Activated T-cell treated with anti-CD3 and anti-CD28 coated beads, Interleukin-2, amount 50 U/mL, for 24 hours (primary cell): ENCODE measurements at places on chromosomes 12 and 14.

DNA sequence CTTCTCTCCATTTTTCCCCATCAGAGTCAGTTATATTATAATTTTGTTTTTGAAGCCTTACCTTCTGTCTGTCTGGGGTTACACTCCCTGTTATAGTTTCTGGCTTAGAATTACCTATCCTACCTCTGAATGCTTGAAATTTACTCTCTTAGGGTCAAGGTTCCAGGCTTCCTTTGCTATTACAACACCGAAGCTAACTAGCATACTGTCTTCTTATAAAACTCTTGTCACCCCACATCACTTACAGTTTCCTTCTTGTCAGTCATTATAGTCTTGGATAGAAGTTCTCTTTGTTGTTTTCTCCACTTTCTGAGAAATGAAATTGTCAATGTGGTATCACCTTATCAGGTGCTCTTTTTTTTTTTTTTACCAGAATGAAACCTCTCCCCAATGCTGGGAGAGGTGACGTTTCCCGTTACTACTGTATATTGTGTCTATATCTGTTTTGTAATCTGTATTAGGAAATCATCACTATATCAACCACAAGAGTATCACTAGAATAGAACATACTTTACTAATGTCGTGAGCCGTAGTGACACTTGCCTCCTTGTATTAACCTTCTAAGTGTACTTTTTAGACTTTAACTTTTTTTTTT lies 69.2 kb upstream of the PSMA6 start:
- DNase-seq: no peak
- H3K27ac ChIP-seq: peak overlapping the region; percentile 38
- no peaks in the 10 kb centered on the region for H3K27me3 ChIP-seq
- H3K4me3 ChIP-seq: no peak overlapping the region

- no peaks in the 10 kb centered on the region for H3K27me3 ChIP-seq
- H3K4me3 ChIP-seq: no peak overlapping the region
- H3K36me3 ChIP-seq: no peaks in the 10 kb centered on the region
- H3K27ac ChIP-seq: no peak overlapping the region
Measured at GRCh38 chr12:20210621-20211215, 157.6 kb upstream of the PDE3A start.

DNA sequence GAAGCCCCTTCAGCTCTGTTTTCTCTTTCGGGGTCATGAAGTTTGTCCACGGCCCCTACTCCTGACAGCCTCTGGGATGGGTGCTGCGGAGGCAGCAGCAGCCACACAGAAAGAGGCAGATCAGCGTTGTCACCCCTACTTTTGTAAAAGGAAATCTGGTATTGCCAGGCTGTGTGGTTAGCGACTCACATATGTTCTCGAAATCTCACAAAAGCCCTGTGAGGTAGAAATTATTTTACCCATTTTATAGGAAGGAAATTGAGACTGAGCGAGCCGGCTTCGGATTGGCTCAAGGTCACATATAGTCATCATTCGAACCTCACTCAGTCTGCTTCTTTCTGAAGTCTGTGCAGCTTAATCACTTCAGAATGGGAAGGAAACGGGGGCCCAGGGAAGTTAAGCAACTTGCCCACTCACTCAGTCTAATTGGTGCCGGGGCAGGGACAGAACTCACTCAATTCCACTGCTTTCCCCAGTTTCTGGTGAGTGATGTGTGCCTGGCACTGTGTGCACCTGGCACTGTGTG lies 1.1 kb upstream of the CKAP4 start:
- H3K4me1 ChIP-seq: peaks cover 32% of the 10 kb centered on the region
- peak overlapping the region; percentile 74 for H3K4me3 ChIP-seq
- peak overlapping the region; percentile 89 for H3K27ac ChIP-seq

- peak; percentile 13 for DNase-seq
- H3K4me1 ChIP-seq: no peaks in the 10 kb centered on the region
- no peak overlapping the region for H3K27ac ChIP-seq
- no peak overlapping the region for H3K4me3 ChIP-seq
- H3K36me3 ChIP-seq: no peaks in the 10 kb centered on the region
- peaks cover 3% of the 10 kb centered on the region for H3K27me3 ChIP-seq
Measured at GRCh38 chr12:131122631-131123030, 168.9 kb downstream of the ADGRD1 start.

DNA sequence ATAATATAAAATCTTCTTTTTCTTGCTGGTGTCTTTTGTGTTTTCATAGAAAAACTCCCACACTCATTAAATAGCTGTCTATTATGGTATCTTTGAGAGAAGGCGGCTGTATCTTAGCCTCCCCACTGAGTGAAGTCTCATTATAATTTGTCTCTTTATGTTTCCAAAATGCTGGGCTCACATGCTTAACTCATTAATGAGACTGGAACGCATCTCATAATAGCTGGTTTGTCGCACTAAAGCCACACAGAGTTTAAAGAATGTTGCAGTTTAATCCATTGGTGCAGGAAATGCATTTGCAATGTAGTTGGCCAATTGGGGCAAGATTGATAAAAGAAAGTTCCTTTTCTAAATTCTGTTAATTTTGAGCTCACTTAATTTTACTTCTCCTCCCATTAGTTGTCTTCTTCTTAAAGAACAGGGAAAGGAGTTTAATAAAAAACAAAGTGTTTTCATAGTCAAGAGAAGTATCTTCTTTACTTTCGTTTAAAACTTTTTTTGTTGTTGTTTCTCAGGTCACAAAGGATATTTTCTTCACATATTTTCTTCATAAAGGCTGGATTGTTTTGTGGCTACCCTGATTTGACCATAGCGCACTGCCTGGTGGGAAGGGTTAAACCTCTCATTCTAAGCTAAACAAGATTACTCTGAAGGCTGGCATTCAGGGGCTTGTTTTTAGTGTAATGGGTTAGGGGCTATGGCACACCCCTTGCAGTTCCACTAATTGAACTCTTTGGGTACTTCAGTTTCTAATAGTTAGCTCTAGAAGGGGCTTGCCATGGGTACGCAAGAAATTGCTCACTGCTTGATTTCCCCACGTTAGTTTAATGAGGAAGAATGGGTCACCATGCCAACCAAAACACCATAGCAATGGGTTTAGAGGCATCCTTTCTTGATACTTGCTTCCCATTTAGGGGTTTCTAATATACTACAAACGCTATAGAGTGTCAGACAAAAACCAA lies 197.0 kb downstream of the TMTC2 start:
- no peak for DNase-seq
- H3K4me3 ChIP-seq: no peak overlapping the region
- no peak overlapping the region for H3K27ac ChIP-seq

- no peaks in the 10 kb centered on the region for H3K27me3 ChIP-seq
- DNase-seq: no peak
- H3K4me3 ChIP-seq: peak overlapping the region; percentile 75
- peaks cover 34% of the 10 kb centered on the region for H3K4me1 ChIP-seq
Measured at GRCh38 chr14:102525219-102525928, 15.8 kb upstream of the ANKRD9 start.
